Uterus (tissue), 4 donors: ENCODE measurements at places on chromosomes 12 and 14.

- no peaks in the 10 kb centered on the region for H3K36me3 ChIP-seq
- H3K4me3 ChIP-seq, result no peak overlapping the region
- no peaks in the 10 kb centered on the region for H3K27me3 ChIP-seq
Measured at GRCh38 chr14:34554540-34555250, 15.2 kb upstream of the EAPP start.

DNA sequence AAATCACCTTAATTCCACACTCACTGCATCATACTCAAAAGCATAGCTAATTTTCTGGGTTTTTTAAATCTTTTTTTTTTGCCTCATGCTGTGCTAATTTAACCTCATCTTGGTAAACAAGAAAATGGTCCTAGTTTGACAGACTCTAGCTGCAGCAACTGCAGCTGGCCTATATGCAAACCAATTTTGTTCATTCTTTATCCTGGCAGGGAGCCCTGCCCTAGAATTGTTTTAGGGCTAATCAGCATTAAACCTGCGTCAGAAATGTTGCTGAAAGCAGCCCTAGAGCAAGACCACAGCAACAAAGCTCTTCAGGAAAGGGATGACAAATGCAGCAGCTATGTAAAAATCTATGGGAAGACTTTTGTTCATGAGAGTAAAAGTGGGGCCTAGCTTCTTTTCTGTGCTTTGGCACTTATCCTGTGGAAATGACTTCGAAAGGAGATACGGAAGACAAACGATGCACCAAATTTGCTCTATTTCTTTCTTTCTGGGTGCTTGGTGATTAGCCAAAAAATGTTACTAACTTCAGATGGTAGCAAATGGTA lies 72.2 kb downstream of the DENND5B start:
- H3K4me3 ChIP-seq, result no peak overlapping the region
- H3K36me3 ChIP-seq, result no peaks in the 10 kb centered on the region
- no peaks in the 10 kb centered on the region for H3K27me3 ChIP-seq

DNA sequence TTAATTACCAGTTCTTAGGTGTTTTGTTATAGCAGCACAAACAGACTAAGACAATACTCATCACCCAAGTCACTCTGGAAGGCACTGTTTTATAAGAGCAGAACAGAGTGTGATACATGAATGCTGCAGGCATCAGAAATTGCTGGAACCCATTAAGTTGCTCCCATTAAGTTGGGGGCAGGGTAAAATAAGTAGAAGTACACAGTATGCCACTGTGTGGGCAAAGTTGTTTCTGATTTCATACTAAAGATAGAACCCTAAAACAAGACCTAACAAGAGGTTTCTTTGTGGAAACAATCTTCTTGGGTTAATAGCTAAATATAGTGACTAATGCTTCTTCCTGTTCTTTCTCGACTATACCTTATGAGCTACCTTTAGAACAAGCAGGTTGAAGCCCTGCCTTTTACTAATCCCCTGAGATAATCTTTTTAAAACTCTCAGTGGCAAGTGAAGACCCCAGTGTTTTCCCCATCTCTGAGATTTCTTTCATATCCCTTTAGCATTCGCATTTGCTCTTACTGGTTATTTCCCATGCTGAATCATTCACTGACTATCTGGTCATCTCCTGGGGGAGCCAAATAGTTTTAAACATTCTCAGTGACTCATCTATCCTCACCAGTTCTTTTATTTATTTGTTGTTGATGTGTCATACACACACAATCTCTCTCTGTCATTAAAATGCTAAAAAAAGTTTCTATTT lies 52.3 kb downstream of the SOCS2 start:
- H3K4me3 ChIP-seq, result no peak overlapping the region
- no peak for DNase-seq
- H3K27ac ChIP-seq, result peak overlapping the region; percentile 74
- H3K4me1 ChIP-seq, result peaks cover 5% of the 10 kb centered on the region

DNA sequence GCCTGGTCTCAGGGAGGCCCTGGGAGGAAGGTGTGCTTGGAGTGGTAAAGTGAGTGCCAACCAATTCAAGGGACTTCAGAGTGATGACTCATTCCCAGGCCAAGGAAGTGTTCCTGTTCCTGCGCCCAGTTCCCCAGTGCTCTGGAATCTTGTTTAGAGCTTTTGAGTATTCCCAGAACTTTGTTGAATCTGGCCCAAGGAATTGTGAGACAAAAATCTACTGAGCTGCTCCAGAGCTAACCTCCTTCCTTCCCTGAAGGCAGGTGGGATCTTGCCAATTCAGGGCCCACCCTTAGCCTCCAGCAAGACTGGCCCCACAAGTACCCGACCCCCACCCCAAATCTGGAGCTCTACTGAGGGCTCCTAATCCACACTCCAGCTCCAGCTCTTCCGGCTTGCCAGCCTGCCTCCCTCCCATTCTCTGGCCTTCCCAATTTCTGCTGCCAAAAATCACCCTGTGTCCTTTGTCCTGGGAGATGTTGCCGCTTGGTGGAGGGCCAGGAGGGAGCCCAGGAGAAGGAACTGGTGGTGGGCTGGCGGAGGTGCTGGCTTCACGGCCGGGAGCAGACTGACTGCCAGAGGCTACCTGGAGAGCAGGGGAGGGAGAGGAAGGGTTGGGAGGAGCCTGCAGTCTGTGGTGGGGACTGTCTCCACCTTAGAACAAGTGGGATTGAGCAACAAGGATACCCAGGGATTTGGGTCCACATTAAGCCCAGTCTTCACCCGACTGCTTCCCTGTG lies 2.0 kb upstream of the ATN1 start:
- H3K4me1 ChIP-seq, result peaks cover 3% of the 10 kb centered on the region
- H3K27me3 ChIP-seq, result no peaks in the 10 kb centered on the region
- no peaks in the 10 kb centered on the region for H3K36me3 ChIP-seq
- H3K4me3 ChIP-seq, result peak overlapping the region; percentile 93
- peak overlapping the region; percentile 99 for H3K27ac ChIP-seq
- DNase-seq, result peak; percentile 90

DNA sequence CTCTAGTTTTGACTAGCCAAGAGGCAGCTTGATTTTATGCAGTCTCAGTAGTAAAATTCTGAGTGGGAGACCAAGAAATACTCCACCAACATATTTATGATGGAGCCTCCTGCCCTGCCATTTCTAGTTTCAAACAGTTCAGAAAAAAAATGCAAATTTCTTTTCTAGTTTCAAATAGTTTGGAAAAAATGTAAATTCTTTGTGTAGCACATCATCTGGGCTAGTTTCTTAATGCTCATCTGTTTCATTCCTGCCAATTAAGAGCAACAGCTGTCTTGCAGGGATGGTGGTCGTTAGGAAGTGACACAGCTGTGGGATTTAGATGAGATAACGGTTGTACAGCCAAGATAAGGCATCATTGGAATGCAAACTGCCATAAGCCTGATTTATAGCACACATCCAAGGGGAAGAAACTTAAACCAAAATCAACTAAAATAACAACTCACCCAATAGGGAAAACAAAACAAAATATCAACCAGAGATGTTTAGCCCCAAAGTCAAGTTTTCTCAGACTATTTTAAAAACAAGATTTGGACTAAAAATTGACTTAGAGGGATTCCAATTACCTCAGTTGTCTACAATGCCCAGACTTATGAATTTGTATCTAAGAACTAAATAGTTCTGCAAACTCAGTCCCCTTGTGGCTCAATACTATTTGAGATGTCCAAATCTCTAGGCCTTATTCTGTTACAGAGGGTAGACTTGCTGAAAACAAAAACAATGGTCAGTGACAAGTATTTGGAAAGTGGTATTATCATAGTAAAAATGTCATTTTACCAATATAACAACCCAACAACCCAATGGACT lies 291.3 kb upstream of the ATP2B1 start:
- DNase-seq, result no peak
- no peaks in the 10 kb centered on the region for H3K27me3 ChIP-seq
- no peaks in the 10 kb centered on the region for H3K36me3 ChIP-seq

DNA sequence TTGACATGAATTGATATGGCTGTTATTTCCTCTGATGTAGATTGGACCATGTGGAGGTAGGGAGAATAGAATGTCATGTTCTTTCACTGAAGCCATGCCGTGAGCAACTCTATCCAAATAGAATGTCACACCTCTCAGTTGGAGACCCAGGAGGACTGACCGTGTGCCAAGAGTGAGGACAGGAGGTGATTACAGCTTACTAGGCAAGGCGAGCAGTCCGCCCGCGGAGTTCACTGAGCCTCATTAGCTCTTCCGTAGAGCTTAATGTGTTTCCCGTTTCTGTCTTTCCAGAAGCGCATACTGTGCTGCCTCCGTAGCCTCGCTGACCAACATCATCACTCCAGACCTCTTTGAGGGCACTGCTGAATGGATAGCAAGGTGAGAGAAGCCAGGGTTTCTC lies 45.6 kb downstream of the FNTB start:
- no peaks in the 10 kb centered on the region for H3K27me3 ChIP-seq
- DNase-seq, result no peak
- H3K4me1 ChIP-seq, result no peaks in the 10 kb centered on the region
